ENCODE measurements at places on chromosomes 5 and 9.
A peak's percentile ranks its signal among the peaks of the same experiment; 100 is the strongest.

- DNase-seq, result no peak
These were observed 2.1 kb downstream of the SMIM32 start for GRCh38 chr5:136190904-136191303.

- no peak for DNase-seq
These were observed 161.1 kb upstream of the EFNA5 start for GRCh38 chr5:107831612-107832395.

DNA sequence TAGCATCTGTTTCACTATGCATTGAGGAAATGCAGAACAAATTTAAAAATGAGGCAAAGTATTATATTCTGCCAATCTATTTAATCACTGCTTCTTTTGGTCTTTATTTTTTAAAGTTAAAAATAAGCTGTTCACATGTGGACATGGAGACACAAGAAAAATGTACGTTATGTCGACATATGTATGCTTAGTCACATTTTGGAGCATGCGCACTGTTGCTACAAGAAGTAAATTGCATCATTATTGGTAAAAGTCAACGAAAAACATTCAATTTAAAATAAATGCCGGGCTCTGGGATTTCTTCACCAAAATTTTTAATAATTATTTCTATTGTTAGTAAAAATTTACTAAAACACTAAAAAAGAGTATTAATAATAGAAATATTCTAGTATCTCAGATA, 876.3 kb upstream of the CTNND2 start:
- no peak for DNase-seq

- no peak for DNase-seq
These were observed 369.3 kb downstream of the BNC2 start for GRCh38 chr9:16501141-16501540.

- DNase-seq, result no peak
These were observed 53.6 kb downstream of the PDCD1LG2 start for GRCh38 chr9:5563886-5564285.

- no peak for DNase-seq
These were observed 231.6 kb upstream of the TAS2R1 start for GRCh38 chr5:9861666-9862256.

DNA sequence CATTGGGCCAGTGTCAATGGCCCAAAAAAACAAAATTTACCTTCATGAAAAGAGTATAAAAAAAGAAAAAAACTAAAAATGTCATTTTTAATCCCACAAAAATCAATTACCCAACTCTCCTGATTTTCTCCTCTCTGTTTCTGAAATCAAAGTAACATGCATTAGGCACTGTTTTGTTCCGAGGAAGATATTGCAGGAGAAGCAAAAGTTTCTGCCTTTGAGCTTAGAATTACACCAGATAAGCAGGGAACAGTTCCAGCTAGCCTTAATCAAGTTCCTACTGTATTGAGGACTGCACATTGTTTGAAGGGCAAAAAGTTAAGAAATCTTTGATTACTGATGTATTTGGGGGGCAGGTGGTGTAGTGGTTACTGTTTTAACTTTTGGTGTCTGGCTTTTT, 1.1 kb upstream of the PRKAA1 start:
- no peak for DNase-seq

GRCh38 chr9:70951749-70952727, 169.4 kb downstream of the TRPM3 start:
- no peak for DNase-seq

GRCh38 chr9:91690540-91691249, 259.3 kb downstream of the ROR2 start:
- DNase-seq, result no peak

GRCh38 chr5:30747412-30747811, 446.1 kb upstream of the CDH6 start:
- no peak for DNase-seq

- DNase-seq, result no peak
These were observed 287.6 kb downstream of the RFX3 start for GRCh38 chr9:3238236-3238635.

GRCh38 chr5:49953-50544, 41.9 kb upstream of the PLEKHG4B start:
- no peak for DNase-seq

GRCh38 chr5:158470764-158471534, 612.0 kb upstream of the CLINT1 start:
- no peak for DNase-seq

DNA sequence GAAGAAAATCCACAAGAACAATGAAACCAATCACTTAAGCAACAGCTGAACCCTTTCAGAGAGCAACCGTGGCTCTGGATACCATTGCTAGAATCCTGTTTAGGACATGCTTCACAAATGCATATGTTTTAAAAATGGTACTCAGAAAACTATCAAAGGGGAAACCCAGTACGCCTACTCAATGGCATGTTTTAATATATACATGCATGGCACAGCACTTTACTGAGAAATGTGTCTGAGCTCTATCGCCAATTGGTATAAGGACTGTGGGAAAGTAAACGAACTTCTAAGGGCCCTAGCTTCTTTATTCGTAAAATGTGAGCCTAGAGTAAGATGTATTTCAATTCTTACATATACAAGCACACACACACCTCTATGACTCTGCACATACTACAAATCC, 72.3 kb downstream of the PTBP3 start:
- DNase-seq, result no peak

GRCh38 chr9:8883321-8883720, 1083.7 kb upstream of the DMAC1 start:
- DNase-seq, result no peak

DNA sequence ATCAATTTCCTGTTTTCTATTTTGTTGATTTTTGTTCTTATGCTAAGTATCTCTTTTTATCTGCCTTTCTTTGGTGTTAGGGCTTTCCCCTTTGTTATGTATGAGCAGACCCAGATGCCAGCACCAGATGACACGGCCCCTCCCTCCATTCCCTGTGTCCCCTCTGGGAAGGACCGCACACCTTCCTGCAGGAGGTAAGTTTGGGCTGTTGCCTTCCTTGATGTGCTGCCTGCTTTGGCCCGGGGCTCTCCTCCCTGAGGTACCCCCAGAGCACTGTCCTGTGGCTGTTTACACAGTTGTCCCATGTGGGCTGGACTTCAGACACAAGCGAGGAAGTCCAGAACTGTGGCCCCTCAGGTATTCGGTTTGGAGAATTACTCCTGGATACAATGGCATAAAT, 343.8 kb upstream of the IRX1 start:
- DNase-seq, result peak; percentile 41

- DNase-seq, result no peak
These were observed 459.9 kb upstream of the ZNF462 start for GRCh38 chr9:106403081-106403480.

DNA sequence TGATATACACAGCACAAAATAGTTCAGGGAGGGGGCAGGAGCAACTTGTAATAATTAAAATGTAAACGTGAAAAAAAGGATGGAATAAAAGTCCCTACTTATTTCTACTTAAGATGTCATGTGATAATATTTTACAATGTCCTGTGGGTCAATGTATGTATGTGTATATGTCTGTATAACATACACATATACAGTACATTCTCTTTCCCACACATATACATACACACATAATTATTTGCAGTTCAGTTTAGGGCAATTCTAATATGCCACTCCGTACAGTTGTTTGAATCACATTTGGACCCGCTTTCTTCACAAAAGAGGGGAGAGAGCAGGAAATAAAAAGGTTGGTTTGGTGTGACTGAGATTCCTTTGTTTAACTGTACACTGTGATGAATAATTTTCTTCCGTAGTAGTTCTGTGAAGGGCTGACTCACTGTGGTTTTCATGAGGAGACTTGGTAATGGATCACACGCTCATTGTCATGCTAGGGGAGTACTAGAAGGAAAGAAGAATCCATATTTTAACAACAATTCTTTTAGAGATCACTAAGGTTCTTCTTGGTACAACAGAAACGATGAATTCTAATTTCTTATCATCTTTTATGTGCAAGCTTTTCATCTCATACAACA, 26.2 kb upstream of the ACOT12 start:
- no peak for DNase-seq

- peak; percentile 26 for DNase-seq
These were observed 25.1 kb upstream of the CARTPT start for GRCh38 chr5:71693828-71694427.

DNA sequence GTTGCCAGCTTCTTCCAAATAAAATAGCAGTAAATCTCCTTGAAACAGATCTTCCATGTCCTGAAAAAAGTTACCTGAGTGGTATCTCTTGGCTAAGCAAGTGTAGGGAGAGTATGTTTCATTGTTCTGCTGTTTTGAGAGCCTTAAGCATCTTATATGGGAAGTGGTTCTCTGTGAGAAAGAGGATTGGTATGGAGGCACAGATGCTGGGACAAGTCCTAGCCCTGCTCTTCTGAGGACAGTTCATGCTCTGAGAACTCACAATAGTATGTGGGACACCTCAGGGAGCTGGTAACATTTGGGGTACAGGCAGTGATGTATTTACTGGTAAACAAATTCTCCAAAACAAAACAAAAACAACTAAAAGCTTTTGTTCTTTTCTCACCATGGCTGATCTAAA, 2.0 kb downstream of the PPP3R2 start:
- no peak for DNase-seq

- no peak for DNase-seq
These were observed 92.4 kb upstream of the CPLX2 start for GRCh38 chr5:175778951-175779503.

DNA sequence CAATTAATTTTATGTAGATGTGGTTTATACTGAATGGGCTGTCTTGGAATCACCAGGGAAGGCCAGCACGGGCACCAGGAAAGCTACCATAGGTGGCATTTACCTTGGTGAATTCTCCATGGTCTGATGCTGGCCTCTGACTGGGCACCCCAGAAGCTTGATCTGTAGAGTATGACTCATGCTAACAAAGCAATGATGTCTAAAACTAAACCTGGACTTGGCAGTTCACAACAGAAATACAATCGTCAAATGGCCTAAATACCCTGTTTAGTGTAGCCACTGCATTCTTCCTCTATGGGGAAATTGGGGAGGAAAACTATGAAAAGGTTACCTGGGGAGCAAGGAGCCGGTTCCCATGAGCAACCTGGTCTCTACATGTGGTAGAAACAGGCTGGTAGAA, 98.0 kb downstream of the ATPSCKMT start:
- no peak for DNase-seq

DNA sequence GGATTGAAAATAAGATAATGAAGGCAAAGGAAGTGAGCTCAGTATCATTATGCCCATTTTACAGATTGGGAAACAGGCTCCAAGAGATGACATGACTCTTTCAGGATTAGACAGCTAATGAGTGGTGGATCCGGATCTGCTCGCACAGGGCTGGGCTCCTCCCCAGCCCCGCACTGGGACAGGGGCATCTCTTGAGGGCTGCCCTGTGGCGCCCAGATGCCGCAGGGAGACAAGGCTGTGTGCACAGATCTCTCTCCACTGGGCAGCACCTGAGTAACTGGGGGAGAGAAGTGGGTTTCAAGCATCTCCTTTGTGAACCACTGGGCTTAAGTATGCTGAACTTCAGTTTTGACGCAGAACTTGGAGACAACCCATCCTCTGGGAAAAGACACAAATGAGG, 43.9 kb downstream of the ADAMTS2 start:
- DNase-seq, result no peak

- no peak for DNase-seq
These were observed 18.0 kb downstream of the CLTA start for GRCh38 chr9:36208521-36209253.

DNA sequence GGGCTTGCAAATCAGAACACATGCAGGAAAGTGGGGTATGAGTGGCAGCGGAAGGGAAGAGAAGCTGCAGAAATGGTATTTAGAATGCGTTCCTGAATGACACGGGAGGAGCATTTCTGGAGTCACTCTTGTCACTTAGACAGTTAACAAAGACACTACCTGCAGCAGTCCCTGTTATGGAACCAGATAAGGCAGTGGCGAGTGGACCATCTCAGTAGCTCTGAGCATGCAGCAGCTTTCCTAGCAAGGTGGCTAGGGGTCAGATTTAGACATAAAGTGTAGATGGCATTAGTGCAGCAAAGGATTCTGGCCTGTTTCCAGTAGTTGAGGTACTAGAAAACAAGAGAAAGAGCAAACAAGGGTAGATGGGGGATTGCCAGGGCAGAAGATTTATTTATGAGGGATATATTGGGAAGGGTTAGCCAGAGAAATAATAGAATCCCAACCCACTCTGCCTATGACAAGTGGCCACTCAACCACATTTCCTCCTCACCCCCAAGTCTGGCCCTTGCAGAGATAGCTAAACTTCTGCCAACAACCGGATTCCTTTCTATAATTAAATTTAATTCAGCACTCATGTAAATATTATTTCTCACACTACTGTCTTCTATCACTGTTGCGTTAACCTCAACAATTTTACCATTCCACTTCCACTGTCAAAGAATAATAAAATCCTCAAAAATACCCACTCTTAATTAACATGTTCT, 201.6 kb downstream of the DCP2 start:
- no peak for DNase-seq

DNA sequence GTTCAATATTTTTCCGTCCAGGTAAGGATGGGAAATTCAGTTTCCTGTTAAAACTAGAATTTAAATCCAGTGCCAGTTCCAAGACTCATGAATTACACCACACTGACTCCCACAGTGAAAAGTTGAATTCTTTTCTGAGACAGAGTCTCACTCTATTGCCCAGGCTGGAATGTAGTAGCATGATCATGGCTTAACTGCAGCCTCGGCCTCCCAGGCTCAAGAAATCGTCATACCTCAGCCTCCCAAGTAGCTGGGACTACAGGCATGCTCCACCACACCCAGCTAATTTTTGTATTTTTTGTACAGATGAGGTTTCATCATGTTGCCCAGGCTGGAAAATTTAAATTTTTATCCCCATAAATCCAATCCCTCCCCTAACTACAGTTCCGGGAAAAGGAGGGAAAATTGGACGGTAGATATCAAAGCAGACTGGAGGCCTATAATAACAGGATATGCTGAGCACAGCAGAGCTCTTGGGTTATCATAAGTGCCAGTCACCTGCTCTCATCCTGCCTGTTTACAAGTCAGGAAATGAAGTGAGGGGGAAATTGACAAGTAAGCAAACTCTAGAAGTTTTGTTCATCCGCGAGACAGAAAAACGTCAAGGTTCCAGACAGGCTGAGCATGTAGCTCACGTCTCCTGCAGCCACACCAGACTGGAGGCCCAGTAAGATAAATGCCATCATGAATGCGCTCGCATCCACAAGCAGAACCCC, 105.7 kb downstream of the UGCG start:
- DNase-seq, result no peak

- DNase-seq, result no peak
These were observed 205.3 kb upstream of the WWC1 start for GRCh38 chr5:168086104-168086610.

Measured in WTC11 (cell line).